ENCODE measurements at places on chromosomes 16 and 17.
A peak's percentile ranks its signal among the peaks of the same experiment; 100 is the strongest.

DNA sequence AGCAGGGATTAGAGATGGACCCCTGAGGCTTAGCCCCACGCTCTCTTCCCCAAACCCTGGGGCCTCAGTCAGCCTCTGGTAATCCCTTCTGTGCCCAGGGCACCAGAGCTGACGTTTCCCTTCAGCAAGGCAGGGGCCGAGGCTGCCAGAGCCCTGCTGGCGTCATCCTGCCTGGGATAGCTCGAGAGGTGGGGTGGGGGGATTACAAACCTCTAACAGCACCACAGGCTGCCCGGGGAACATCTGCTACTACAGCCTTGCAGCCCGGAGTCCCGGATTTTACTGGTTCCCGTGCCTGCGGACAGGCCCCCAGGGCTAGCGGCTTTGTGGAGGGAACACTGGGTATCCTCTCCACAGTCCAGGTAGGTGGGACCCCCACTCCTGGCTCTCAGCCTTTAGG lies at the start of gene AANAT:
Gene AANAT (plus strand): TSS at position 238 of the 400 bp plus-strand sequence. CDS start 1,144 bp downstream, outside the sequence.
- DNase-seq: no peak

DNA sequence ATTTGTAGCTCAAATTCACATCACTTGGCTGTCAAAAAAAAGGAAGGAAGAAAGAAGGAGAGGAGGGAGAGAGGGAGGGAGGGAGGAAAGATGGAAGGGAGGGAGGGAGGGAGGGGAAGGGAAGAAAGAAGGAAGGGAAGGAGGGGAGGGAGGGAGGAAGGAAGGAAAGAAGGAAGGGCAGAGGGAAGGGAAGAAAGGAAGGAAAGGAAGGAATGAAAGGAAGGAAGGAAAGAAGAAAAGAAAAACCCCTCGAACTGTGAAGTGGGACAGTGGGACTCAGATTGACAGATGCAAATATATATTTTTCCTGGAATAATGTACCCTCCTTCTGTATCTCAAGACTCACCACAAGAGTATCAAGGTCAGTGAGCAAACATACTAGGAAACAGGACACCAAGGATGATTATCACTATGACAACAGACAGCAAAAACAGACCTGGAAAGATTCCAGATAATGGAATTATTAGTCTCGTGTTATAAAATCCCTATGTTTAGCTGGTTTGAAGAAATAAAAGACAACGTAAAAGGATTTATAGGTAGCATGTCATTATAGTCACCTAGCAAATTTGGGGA lies 24.2 kb upstream of the ABCA3 start:
- DNase-seq: no peak

DNA sequence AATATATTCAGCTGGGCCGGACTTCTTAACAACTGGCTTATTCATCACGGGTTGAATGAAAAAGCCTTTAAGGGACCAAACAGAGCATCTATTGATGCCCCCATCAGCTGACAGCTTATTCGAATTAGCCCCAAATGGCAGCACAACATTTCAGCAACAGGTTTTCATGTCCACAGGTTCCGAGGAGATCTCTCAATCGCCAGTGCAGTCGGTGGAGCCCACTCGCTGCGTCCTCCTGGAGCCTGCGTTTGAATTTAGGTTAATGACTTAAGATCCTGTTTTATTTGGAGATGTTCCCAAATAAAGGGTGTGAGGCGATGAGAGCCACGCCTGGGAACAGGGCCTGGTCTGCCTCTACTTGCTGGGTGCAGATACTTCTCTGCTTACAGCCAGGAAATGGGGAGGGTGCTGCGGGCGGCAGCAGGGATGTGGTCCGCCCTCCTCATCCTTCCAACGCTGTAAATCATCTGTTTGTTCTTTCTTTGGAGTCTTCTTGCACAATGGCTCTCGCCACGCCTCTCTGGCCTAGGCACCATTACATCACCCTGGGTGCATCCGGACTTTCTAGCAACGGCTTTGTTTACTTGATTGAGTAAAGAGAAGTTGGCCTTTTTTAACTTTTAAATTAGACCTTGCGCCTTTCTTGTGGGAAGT lies 22.6 kb downstream of the NDE1 start:
- no peak for DNase-seq

DNA sequence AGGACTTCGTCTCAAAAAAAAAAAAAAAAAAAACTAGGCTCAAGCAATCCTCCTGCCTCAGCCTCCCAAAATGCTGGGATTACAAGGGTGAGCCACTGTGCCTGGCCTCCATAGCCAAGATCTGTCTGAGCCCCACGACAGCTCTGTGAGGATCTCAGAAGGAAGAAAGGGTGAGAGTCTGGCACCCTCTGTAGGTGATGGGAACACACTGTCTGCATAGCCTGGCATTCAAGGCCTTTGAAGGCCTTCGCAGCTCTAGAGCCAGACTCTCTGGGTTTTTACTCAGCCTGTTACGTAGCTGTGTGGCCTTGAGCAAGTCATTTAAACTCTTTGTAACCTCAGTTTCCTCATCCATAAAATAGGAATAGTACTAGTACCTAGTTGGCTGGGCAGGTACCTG lies 6.3 kb upstream of the XPO6 start:
- DNase-seq: no peak

- DNase-seq: no peak
Measured at GRCh38 chr16:50310308-50311133, 44.2 kb downstream of the ADCY7 start.

GRCh38 chr17:73914536-73915274 lies 270.5 kb upstream of the SDK2 start:
- no peak for DNase-seq

DNA sequence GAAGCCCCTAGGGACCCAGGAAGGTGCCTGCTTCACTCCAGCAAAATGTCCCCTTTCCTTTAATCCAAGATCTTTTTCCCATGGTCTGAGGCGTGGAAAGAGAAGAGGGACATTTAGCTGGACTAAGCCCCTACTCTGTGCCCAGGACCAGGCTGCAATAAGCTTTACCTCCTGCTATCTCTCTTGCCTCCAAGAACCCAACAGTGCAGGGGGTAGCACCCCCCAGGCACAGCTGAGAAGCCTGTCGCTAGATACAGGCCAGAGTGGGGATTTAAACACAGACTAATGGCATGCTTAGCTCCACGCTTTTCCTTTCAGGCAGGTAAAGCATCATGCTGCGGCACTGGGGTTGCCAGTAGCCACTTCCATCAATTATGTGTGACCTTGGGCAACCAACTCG lies 24.5 kb upstream of the CCL1 start:
- DNase-seq: no peak

DNA sequence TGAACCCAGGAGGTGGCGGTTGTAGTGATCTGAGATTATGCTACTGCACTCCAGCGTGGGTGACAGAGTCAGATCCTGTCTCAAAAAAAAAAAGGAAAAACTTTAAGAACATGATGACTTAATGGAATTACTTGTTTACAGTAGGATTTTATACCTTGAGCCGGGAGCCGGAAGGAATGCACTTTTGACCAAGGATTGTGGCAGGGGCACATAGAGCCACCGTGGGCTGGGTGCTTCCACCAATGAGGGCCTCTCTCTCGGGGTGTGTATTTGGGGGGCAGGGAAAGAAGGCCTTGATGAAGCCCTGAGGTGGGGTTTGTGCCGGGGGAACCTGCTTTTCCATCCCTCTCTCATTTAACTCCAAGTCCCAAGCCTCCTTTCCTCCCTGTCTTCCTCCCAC lies 6.7 kb upstream of the NAGPA start:
- DNase-seq: no peak

DNA sequence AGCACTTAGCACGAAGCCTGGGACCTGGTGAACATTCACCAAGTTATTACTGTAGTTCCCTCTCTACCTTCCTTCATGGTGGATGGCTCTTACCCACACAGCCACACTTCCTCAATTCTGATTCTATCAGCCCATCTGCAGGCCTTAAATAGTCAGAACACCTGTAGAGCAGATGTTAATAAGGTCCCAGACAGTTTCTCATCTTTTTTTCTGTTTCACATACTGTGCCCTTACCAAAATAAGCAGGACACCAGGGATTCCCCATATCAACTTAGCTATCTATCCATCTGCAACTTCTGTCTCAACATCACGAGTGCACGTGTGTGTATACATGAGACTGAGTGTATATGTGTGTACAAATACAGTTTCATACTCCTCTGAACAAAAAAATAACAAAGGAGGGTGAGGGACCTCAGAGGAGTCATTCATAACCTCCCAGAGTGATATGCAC lies 2.8 kb downstream of the RECQL5 start:
- DNase-seq: no peak

GRCh38 chr17:46742565-46743270 lies 75.8 kb downstream of the WNT3 start:
- DNase-seq: no peak

DNA sequence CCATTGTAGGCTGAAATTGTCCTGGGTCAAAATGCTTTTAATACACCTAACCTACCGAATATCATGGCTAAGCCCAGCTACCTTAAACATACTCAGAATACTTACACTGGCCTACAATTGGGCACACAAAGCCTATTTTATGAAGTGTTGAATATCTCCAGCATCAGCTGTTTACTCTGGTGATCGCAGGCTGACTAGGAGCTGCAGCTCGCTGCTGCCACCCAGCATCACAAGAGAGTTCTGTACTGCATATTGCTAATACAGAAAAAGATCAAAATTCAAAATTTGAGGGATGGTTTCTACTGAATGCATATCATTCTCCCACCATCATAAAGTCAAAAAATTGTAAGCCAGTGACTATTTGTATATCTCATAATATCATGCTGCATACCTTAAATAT lies 55.3 kb downstream of the ULK2 start:
- DNase-seq: no peak

DNA sequence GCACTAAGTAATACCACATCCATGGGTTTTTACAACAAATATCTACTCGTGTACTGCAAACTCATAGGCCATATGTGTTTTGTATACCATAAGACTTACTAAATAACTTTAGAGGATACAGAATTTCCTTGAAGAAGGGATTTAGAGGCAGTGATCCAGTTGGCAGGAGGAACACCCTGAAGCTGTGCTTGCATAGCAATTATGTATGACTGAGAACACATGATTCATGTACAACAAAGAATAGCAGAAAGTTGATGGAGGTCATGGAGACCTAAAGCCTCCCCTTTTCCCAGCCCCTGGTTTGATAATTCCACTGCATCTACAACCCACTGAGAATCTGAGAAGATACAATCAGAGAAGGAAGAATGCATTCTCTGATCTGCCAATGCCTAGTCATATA lies 83.8 kb upstream of the PMFBP1 start:
- no peak for DNase-seq

GRCh38 chr17:82734987-82735866 lies at the start of gene FN3K:
TSS of gene FN3K (plus strand) at chr17:82735615. CDS start at chr17:82735637, 22 bp downstream.
- DNase-seq: peak; percentile 45

GRCh38 chr16:81937305-81938038 lies 73.8 kb downstream of the SDR42E1 start:
- no peak for DNase-seq

- no peak for DNase-seq
Measured at GRCh38 chr16:88338111-88338510, 44.6 kb upstream of the ZNF469 start.

DNA sequence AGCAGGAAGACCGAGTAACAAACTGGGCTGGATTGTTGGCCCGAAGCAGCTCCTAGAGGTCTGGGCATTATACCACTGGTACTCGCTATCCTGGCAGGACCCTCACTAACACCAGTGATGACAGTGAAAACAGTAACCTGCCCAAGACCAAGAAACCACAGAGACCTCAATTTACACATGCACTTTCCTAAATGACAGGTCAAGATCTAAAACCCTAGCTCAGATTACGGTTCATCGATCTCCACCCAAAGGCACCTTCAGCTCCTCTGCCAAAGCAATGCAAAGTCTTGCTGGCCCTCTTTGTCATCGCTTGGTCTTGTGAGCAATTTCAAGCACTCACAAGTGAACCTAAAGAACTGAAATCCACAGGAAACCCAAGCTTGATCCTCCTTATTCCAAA lies 1.5 kb downstream of the PIP4K2B start:
- no peak for DNase-seq

DNA sequence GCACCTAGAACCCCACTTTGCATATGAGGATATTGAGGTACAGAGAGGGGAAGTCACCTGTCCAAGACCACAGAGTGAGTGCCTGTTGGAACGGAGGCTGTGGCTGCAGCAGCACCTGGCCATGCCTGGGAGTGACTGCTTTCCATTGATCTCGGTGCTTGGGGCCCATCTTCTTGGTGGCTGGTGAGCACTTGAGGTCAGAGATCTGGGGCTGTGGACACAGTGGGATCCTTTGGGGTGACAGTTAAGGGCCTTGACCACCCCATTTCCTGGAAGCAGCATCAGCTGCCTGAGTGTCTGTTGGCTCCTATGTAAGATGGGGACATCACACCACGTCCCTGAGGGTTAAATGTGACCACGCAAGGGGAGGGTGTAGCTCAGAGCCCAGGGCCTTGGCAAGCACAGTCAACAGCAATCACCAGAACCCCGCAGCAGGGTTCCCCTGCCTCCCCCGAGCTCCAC lies 111.7 kb downstream of the IRF8 start:
- DNase-seq: no peak

DNA sequence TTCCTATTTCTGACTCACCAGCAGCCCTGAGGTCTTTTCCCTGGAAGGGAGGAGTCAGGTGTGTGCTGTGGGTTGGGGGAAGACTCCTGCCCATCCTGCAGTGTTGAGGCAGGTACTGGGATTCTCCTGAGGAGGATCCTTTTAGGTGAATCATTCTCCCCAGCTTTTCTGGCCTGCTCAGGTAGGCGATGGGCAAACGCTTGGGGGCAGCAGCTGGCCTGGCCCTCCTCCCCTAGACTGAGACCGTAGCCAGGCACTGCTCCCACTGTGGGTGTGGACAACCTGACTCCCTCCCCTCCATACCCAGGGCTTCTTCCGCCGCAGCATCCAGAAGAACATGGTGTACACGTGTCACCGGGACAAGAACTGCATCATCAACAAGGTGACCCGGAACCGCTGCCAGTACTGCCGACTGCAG lies 15.1 kb downstream of the GJD3 start:
- DNase-seq: no peak

- no peak for DNase-seq
Measured at GRCh38 chr16:84687715-84688114, 12.1 kb upstream of the USP10 start.

- no peak for DNase-seq
Measured at GRCh38 chr16:78927766-78928165, 672.8 kb downstream of the MAF start.

DNA sequence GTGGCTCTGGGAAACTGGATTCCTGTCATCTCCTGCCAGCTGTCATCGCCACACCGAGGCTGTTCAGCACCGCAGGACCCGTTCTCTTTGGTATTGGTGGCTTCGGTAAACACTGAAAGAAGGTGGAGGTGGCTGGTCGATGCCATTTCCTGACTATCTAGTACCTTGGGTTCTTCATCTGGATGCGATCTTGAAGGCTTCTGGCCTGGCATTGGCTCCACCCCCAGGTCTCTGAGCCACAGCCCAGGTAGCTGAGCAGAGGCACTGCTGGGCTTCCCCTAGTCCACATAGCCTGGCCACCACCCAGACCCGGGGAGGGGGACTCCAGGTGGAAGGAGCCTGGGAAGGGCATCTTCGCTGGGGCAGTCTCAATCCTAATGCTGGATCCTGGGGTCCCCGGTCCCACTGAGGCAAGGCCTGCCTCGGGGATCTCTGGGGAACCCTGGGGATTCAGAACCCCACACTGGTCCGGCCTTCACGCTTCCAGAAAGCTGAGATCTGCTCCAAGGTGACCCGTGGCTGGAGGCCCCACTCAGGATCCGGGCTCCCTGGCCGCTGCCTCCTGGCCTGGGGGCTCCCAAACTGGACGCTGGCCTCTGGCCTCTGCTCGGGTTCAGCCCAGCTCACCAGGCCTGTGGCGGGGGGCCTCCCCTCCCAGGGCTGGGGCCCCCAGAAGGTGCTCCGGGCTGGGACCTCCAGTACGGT lies 1.8 kb downstream of the C16orf54 start:
- DNase-seq: no peak

All from NCI-H526 treated with DMSO at 0.1 percent for 48 hours (cell line).